ENCODE measurements at places on chromosomes 3 and 15. TPM values are rescaled to one million over a fixed set of nuclear protein-coding genes. Genes with fewer than 3 reads are reported as not detected.
A peak's percentile ranks its signal among the peaks of the same experiment; 100 is the strongest.

SYNPR gene
- total RNA-seq, result not detected

- no peaks in the 10 kb centered on the region for H3K36me3 ChIP-seq
- DNase-seq, result no peak
- H3K27ac ChIP-seq, result peak overlapping the region; percentile 91
- no peaks in the 10 kb centered on the region for H3K27me3 ChIP-seq
- peaks cover 69% of the 10 kb centered on the region for H3K4me1 ChIP-seq
Measured at GRCh38 chr15:28993720-28994053, 107.9 kb downstream of the APBA2 start.

DNA sequence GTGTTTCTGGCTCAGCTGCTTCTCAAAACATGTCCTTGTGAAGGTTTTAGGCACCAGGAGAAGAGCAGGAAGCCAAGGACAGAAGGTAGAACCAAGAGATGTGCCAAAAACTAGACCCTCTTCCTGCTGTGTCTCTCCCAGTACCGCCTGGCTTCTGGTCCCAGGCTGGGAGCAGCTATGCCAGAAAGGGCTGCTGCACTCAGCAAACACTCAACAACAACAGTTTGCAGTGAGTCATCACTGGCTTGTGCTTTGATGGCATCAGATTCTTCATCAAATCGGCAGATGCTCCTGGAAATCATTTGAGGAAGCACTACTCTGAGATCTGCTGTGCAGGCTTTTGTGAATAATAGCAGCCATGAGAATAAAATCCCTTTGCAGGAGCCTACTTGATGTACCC lies 63.2 kb downstream of the DGKG start:
- no peaks in the 10 kb centered on the region for H3K4me1 ChIP-seq
- H3K27me3 ChIP-seq, result no peaks in the 10 kb centered on the region
- no peak overlapping the region for H3K4me3 ChIP-seq

ZNF592 gene
- total RNA-seq, result 41.3 TPM

DNA sequence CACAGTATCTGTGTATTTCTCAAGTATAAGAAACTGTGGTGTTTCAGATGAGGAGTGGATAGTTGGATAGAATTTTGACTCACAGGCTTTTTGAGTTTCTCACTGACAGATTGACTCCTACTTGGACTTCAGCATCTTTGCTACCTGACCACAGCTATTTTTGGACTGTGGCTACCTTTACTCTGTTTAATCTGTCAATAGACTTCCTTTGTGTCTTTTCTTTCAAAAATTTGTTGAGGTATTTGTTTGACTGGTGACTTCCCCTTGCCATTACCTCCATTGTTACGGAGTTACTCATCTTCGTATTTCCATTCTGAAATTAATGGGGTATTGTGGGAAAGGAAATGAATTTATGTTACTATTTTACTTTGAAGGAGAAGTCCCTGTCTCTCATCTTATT lies 123.8 kb downstream of the AGBL1 start:
- no peaks in the 10 kb centered on the region for H3K4me1 ChIP-seq
- H3K36me3 ChIP-seq, result no peaks in the 10 kb centered on the region
- H3K27ac ChIP-seq, result no peak overlapping the region

Measured in natural killer cell treated with Interleukin-12 subunit alpha and Interleukin-12 subunit beta and Interleukin-15 and Interleukin-18, amount 100 ng/mL, for 72 hours (primary cell).